Caudate nucleus (tissue), 63 donors: ENCODE measurements at places on chromosomes 3 and 15.

DNA sequence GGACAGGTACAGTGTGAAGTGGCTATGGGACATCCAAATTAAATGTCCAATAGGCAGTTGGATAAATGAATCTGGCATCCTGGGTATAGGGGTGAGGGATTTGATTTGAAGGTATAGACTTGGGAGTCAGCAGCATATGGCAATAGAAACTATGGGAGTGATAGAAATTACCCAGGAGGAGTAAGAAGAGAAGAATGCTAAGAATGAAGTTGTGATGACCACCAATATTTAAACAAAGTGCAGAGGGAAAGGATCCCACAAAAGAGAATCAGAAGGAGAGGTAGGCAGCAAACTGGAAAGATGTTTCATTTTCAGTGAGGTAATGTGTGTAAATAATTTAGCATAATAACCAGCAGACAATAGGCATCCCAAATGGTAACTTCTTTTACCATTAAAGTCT, 13.8 kb upstream of the MSL2 start:
- no peak for DNase-seq

DNA sequence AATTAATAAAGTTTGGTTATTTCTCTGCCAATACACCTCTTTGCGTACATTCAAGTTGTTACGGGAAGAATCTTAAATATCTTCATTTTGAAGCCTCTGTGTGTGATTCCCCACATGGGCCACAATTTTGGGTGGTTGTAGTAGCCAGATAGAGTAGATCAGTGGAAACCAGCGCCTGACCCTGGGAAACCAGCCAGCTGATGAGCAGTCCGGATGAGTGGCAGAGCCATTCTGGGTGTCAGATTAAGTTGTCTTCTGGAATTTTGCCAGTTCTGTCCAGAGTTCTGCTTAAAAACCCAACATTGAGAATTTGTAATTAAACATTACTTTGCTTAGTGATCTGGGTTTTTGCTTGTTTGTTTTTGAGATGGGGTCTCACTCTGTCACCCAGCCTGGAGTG, 49.7 kb downstream of the MRPS25 start:
- no peak for DNase-seq

GRCh38 chr15:98861188-98861587, 146.4 kb downstream of the PGPEP1L start:
- DNase-seq: no peak

GRCh38 chr3:177320765-177321247, 123.5 kb upstream of the TBL1XR1 start:
- DNase-seq: no peak

GRCh38 chr3:16994854-16995525, 110.2 kb downstream of the PLCL2 start:
- DNase-seq: peak; percentile 17

GRCh38 chr15:81000144-81000623, 539 bp upstream of the TLNRD1 start:
- no peak for DNase-seq

- DNase-seq: no peak
Measured at GRCh38 chr3:108455212-108455705, 55.1 kb downstream of the MYH15 start.

- no peak for DNase-seq
Measured at GRCh38 chr3:154973851-154974250, 106.3 kb upstream of the MME start.

DNA sequence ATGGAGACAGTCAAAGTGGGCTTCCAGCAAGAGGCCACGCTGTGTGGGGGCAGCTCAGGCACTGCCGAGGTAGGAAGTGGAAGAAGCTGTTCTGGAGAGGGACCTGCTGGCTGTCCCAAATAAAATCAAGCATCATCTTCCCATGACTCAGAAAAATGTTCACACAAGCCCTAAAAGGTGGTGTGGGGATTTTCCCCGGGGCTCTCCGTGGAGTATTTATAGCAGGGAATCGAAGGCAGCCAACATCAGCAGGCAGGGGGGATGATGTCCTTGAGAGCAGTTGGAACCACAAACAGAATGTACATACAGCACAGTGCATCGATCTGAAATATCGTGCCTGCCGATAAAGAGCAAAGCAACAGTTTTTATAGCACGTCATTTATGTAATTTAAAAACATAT, 27.6 kb downstream of the PRR23E start:
- DNase-seq: no peak

- DNase-seq: no peak
Measured at GRCh38 chr3:167851171-167851570, 115.7 kb downstream of the SERPINI1 start.

GRCh38 chr15:27382361-27383025, 411.5 kb downstream of the GABRG3 start:
- DNase-seq: no peak

DNA sequence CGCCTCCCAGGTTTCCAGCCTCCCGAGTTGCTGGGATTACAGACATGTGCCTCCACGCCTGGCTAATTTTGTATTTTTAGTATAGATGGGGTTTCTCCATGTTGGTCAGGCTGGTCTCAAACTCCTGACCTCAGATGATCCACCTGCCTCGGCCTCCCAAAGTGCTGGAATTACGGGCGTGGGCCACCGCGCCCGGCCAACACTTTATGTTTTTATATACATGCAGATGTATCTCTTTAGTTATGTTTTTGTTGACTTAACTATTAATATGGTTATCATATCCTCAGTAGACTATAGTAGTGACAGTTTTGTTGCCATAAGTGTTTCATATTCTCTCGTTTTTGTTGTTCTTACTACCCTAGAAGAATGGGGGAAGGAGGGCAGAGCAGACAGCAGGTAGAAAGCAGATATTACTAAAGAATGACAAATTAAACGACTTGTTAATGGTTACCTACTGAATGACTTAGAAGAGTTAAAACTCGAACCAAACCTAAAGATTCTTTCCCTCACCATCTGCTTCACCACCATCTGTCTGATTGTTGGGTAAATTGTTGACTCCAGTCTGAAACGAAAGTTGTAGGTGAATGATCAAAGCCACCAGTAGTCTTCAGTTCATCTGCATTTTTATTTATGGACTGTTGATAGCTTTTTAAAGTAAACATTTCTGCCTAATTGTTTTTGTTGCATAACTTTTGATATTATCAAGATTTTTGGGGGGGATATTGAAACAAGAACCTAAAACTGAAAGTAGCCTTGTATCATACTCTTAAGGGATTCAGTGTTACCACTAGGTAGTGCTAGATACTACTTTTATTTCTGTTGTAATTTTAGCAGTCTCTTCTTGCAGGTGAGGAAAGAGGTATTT, 89.3 kb downstream of the RASA2 start:
- no peak for DNase-seq

GRCh38 chr3:154536751-154537150, 106.8 kb upstream of the GPR149 start:
- no peak for DNase-seq

- DNase-seq: no peak
Measured at GRCh38 chr3:124489506-124489905, 240.7 kb upstream of the UMPS start.

DNA sequence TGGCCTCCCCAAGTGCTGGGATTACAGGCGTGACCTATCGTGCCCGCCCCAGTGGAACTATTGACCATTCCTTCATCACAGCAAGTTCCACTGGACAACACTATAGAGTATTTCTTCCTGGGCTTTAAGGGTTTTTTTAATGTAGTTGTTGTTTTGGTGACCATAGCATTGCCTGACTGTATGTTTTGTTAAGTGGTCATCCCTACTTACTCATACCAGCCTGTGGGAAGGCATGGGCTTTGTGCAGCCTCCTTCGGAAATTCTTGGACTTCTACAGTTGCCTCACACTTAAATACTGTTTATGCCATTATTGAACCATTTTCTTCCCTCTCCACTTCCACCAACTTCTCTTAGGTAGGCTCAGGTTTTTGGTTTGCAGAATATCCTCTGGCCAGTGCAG, 19.9 kb upstream of the ALPK3 start:
- no peak for DNase-seq

DNA sequence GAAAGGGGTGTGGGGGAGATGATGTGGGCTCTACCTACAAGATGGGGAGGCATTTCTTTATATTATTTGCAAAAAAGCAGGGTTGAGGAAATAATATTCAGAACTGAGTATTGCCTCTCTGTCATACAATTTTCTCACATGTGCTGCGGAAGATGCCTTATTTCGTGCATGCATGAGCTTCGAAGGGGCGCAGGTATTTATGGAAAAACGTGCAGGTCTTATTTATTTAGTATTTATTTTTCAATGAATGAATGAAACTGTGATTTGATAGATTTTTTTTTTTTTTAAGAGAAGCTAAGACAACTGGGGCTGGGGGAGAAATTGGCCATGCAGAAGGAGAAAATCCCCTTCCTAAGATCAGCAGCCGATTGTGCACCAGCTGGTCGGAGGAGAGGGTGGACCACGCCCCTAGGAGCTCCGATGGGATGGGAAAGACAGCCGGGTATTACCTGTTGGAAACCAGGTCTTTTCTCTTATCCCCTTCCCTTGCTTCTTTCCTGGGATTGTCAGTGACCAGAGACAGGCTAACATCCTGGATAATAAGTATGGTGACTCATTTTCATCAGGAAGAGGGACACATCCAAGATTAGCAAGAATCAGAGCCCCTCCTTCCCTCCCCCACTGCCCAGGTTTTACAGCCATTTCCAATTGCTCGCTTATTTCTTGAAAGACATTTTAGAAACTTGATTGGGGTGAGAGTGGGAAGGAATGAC, 875 bp downstream of the GAP43 start:
- DNase-seq: no peak

GRCh38 chr3:70150599-70150998, 151.1 kb downstream of the SAMMSON start:
- no peak for DNase-seq

DNA sequence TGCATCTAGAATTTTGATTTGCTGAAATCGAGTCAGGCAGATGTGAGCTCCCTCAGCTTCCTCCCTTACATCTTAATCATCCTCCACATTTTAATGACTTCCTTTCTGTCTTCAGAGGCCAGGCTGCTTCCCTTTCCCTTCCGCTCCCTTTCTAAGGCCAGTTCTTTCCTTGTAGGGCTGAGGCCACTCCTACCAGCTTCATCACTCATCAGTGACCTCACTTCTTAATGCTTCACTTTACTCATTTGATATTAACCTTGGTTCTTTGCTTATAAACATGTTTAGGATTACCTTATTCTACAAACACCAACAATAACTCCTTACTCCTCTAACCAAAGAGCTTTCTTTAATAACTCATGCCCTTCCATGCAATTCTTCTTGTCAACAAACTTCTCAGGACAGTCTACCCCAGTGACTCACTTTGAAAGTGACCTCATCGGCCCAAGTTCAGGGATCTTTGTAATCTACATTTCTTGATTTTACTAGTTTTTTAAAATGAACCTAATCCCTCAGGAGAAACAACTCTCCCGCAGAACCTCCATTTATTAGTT, 23.9 kb downstream of the ILDR1 start:
- DNase-seq: no peak

DNA sequence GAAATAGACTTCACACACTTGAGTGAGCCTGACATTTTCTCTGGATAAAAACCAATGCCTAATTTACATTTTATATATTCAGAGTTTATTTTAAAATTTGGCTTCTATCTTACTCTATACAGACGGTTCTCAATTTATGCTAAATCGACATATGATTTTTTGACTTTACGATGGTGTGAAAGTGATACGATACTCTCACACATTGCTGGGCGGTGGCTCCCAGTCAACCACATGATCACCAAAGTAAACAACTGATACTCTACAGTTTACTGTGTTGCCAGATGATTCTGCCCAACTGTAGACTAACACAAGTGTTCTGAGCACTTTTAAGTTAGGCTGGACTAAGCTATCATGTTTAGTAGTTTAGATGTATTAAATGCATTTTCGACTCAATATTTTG, 25.1 kb upstream of the GADL1 start:
- DNase-seq: no peak

GRCh38 chr3:190644035-190644434, 130.2 kb downstream of the IL1RAP start:
- no peak for DNase-seq

DNA sequence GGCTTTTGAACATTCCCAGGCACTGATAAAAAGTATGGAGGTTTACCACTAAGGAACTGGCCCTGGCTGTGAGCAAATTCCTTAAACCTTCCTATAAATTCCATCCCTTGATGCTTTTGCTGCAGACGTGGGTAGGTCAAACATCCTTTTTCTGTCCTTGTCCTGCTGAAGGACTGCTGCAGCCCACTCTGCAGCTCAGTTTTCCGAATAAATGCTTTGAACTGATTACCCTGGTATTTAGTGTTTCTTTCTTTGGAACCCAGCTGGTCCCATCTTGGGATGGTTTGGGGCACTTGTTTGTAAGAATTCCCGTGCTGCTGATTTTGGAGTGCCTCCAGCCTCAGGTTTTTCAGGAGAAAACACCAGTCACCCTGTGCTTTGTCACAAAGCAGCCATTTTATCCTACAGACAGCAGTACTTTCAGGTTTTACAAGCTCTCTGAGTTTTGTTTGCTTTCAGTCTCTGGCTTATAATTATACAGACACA, 815.9 kb downstream of the VGLL3 start:
- DNase-seq: no peak

DNA sequence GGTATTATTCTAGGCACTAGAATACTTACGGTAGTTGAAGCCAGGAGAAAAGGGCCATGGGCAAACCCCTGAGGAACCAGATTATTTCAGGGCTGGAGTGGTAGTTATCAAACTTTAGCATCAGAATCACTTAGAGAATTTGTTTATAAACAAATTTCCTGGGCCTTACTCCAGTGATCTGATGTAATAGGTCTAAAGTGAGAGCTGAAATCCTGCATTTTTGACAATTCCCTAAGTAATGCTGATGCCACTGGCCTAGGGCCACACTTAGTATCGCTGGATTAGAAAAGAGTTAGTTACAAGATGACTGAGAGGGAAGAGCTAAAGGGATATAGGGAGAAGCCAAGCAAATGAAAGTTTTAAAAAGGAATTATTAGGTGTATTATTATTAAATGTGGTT, 412.5 kb upstream of the THRB start:
- DNase-seq: no peak

DNA sequence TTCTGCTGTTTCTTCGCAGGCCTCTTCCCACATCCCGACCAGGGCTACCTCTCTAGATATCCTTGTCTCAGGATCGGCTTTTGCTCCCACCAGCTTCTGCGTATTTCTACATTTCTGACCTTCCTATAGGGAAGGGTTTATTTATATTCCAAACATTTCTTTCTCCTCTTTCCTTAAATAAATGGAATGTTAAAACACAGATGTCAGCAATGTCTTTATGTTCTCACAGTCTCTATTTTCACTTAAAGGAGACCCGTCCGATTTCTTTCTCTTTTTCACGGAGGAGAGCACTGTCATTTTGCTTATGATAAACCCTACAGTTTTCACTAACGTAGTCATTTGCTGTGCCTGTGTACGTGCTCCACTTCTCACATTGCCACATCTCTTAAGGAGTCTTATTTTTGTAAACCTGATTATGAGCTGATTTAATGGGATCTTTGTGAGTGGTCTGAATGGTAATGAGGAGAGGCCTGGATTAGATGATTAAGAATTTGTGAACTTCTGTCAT, 630 bp downstream of the KIF15 start:
- no peak for DNase-seq

DNA sequence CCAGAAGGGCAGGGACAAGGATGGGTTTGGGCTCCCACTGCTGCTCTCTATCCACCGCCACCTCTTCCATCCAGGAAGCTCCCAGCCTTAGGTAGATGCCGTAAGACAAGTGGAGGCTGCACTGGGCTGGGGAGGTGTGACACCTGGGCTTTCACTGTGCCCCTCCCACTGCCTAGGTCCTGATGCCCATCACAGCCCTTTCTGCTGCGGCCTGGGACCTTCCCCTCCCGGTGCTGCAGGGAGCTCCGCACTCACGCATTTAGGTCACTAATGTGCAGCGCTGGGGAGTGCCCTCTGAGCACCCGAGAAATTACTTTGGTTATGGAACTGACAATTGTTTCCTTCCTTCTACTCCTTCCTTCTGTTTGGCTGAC, 850 bp downstream of the LTF start:
- DNase-seq: no peak
